ENCODE measurements at places on chromosomes 5 and 9.

DNA sequence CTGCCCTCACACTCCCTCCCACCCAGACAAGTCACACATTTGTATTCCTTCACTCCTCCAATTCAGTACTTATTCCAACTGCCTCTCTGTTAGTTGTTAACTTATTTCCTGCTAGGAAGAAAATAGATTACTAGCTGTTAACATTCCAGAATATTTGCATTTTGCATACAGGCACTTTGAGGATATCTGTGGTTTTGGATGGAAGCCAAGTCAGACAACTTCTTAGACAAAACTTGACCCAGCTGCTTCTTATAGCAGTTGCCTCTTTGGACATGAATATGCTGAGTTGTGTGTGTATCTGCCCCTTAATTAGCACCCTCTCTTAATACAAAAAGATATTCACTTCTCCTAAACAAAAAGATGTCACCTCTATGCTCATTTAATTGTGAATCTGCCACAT lies 1280.6 kb upstream of the ACO1 start:
- peak; percentile 47 for DNase-seq

- DNase-seq, result no peak
Observed at GRCh38 chr5:107395632-107396350, 274.9 kb downstream of the EFNA5 start.

DNA sequence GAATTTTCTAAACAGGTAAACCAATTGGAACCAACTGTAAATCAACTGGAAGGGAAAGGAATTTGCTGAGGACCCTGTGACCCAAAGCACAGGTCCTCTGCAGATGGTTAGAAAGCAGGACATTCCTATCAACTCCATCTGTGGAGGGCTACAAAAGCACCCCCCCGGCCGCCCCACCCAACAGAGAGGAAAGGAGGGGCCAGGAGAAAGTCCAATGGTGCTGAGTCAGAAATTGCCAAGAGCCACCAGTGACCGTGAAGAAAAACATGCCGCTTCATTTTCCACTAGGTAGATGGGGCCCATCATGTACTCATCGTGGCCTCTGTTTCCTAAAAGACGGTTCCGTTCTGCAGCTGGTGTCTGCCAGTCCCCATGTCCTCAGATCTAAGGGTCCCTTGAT lies 66.3 kb downstream of the RAPGEF1 start:
- DNase-seq, result no peak

DNA sequence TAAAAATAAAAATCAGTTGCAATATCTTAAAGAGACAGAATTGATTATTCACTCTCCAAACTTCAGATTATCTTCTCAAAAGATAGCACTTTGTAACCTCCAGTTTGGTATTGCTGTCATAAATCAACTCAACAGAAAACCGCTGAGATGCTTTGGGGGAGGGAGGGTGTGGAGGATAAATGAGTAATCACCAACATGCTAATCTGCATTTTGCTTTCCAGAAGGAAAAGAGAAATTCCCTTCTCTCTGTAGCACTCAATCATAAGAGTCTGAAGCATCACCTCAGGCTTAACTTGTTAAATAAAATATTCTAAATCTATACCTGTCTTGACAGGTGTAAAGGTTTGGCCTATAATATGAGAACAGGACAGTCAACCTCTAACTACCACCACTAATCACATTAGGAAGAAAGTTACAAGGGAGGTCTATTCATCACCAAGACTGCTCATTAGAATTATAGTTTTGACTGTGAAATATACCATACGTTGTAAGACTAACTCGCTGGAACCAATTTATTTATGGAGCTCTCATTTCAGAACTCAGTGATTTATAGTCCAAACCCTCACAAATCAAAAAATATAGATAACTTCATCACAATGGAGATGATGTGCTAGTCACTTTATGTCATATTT lies 89.0 kb downstream of the PIK3R1 start:
- DNase-seq, result peak; percentile 66

DNA sequence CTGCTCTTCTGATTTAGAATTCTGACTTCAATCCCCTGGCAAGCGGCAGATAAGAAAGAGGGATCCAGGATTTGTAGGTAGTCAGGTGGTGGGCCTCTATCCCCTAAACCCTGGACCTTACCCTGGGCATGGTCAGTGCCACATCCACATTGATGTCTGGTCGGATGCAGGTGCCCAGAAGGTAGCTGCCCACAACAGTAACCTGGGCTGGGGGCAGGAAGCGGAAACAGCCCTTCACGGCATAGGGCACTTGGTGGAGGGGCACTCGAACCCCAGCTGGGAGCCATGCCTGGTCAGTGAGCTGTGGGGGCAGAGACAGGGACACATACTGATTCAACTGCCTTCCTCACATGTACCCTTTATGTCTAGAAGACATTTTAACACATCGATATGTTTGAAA lies 3.8 kb downstream of the NOL6 start:
- DNase-seq, result no peak

GRCh38 chr5:53482717-53483638 lies 2.5 kb downstream of the FST start:
- peak; percentile 36 for DNase-seq

- no peak for DNase-seq
Observed at GRCh38 chr9:98902925-98903324, 40.8 kb upstream of the COL15A1 start.

- no peak for DNase-seq
Observed at GRCh38 chr5:78693339-78693738, 44.8 kb upstream of the LHFPL2 start.

DNA sequence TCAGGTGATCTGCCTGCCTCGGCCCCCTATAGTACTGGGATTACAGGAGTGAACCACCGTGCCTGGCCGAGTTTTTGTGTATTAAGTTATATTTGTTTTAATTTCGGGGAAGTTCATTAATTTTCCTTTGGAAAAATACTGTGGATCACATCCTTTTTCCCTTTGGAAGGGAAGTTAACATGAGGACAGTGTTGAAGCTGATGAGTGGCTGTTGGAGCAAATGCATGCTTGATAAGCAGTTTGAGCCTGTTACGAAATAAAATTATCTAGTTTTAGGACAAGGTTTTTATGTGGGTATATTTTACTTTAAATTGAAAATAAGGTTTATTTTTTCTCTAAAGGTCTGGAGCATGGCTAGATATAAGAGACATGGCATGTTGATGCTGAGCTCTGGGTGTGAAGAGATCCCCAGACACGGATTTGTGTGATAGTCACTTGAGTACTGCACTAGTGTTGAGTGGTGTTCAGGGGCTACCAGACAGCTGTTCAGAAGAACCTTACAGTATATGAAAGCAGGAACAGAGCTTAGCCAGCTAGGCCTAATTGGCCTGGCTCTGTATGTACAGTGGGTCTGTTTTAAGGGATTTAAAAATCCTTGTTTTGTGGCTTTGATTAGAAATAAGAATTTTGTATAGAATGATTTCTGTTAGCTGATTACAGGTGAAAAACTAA lies 17.4 kb downstream of the LMNB1 start:
- no peak for DNase-seq

DNA sequence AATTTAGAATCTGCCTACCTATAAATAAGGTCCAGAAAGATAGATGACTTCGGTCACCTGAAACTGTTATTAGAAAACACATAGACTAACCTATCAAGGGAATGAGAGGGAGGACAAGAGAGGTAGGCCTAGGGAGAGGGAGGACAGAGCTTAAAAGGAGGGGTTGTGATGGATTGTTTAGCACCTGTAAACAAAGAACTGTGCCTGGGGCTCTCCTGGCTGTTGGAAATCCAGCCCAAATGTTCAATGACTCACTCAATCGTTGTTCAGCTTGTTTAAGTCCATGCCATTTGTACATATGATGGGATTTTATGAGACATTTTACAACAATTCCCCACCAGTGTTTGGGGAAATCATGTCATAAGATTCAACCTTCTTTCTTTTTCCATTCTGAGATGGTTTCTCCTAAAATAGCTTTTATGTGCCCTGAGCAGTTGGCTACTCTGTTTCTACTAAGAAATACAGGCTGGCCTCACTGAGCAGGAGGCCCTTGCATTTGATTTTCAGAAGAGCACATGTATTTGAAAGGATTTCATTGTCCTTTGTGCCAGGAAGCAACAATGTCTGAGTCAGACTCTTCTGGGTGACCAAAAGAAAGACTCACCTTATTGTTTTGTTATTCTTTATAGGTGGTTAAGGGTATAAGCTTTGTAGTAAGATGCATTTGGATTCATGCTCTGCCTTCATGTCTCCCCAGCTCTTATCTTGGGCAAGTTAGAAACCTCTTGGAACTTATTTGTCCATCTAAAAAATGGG lies 48.2 kb upstream of the GPR151 start:
- peak; percentile 18 for DNase-seq

GRCh38 chr5:169748174-169748573 lies 111.1 kb downstream of the DOCK2 start:
- no peak for DNase-seq

DNA sequence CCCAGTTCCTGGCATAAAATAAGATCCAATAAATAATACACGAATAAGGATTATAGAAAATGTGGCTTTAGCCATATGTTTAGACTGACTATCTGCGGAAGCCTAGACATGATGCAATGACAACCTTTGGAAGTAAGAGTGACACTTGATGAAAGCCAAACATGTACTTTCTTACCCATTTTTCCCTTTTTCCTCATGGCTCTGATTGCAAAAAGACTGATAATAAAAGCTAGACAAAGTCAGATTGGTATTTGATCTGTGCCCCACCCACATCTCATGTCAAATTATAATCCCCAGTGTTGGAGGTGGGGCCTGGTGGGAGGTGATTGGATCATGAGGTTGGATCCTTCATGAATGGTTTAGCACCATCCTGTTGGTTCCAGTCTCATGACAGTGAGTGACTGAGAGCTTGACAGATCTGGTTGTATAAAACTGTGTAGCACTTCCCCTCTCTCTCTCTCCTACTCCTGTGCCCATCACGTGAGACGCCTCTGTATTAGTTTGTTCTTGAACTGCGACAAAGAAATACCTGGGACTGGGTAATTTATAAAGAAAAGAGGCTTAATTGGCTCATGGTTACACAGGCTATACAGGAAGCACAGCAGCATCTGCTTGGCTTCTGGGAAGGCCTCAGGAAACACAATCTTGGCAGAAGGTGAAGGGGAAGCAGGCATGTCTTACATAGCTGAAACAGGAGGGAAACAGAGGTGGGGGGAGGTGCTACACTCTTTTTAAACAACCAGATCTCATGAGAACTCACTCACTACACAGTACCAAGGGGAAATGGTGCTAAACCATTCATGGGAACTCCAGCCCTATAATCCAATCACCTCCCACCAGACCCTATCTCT lies 243.4 kb upstream of the PIK3R1 start:
- DNase-seq, result peak; percentile 25

DNA sequence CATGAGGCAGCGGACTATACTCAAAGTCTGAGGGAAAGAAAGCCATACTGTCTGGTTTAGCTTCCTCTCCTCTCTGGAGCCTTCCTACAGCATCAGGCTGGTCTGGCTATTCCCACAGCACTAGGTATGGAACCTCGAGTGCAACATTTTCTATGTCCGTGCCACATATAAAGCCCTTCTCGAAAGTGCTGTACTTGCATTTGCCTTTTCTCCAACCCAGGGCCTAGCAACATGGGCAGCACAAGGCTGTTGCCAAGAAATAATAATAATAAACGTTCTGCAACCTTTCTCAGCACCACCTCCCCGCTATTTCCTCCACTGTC lies 804 bp downstream of the MED10 start:
- DNase-seq, result no peak

GRCh38 chr5:68141494-68141893 lies 74.1 kb upstream of the PIK3R1 start:
- DNase-seq, result peak; percentile 69
